Activated B cell treated with CpG ODN at 0.5 μM for 24 hours (primary cell): ENCODE measurements at places on chromosomes 2 and 18.
A peak's percentile ranks its signal among the peaks of the same experiment; 100 is the strongest.

GRCh38 chr18:7754725-7755181, 187.6 kb downstream of the PTPRM start:
- DNase-seq, result no peak

DNA sequence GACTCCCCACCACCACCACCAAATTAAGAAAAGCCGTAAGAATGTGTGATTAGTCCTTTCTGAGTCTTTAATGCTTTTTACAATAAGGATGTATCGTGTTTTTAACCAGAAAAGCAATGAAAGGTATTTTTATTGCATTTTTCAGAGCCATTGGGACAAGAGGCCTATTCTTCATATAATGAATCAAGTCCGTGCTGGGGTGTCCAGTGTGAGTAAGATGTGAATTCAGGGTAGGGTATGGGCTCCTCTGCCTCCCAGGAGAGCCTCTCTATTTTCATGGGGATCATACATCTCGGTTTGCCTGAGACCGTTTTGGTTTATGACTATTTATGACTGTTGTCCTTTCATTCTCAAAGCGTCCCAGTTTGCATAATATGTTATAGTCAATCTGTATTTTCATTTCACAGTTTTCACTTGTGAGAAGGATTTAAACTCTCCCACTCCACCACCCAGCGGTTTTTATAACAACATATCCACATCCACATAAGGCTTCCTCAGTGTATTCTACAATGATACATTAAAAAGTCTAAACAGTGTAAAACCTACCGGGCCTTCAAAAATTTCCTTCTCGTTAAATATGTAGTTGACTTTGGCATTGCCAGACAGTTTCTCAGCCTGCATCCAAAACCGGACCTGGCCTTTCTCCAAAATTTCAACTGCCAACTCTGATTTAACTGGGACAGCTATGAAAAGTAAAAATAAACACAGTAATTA, 80.8 kb upstream of the LPIN2 start:
- DNase-seq, result no peak

DNA sequence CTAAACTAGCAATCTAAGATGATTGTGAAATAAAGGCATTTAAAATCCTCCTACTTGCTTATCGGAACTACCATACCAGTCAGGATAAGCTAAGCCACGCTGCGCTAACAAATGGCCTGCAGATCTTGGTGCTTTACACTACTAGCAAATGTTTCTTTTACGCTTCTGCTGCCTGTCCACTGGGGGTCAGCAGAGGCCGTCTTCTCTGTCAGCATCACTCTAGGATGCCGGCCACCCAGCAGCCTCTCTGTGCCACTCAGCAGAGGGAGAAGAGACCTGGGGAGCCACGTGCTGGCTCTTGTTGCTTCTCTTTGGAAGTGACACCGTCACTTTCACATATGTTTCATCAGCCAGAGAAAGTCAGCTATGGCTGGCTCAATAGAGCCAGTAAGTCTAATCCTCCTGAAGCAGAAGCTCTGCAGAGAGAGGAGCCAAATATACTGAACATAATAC, 36.6 kb downstream of the COPS8 start:
- no peak for DNase-seq

GRCh38 chr2:235568431-235568830, 74.6 kb downstream of the AGAP1 start:
- no peak for DNase-seq

- peak; percentile 5 for DNase-seq
Observed at GRCh38 chr2:230908595-230909191, 16.3 kb downstream of the GPR55 start.

GRCh38 chr2:37365669-37366068, 21.2 kb downstream of the QPCT start:
- no peak for DNase-seq

GRCh38 chr2:152497481-152498052, 162.6 kb downstream of the FMNL2 start:
- no peak for DNase-seq

DNA sequence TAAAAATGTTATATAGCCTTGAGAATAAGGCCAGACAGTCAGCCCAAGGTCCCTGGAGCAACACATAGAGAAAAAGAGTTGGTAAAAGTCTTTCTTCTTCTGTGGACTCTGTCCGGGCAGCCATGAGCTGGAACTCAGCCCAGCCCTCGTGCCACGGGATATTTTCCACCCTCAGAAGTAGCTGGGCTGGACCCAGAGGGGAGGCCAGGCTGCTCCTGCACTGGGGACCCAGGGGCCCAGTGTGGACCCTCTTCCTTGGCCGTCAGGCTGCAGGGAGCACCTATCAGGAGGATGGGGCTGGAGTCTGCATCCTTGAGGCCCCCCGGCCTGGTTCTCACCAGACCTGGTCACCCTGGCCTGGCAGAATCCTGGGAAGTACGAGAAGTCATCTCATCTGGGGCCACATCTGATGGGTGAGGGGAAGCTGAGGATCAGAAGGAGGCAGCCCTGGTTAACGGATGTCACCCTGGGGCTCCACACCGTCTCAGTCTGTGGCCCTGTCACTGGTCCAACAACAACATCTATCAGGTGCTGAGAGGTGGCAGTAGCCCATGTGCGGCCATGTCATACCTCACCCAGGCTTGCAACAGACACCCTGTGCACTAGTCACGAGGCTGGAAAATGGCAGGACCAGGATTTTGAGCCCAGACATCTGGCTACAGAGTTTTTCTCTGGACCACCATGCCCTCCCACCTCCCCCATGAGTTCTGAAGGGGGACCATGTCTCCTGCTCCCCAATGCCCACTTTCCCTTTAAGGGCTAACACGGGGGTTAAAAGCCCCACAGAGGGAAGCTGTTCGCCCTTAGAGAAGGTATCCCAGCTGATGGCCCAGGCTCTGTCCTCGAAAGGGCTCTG, 33.0 kb downstream of the SDC1 start:
- DNase-seq, result no peak

GRCh38 chr2:29182920-29183319, 67.7 kb downstream of the CLIP4 start:
- no peak for DNase-seq

DNA sequence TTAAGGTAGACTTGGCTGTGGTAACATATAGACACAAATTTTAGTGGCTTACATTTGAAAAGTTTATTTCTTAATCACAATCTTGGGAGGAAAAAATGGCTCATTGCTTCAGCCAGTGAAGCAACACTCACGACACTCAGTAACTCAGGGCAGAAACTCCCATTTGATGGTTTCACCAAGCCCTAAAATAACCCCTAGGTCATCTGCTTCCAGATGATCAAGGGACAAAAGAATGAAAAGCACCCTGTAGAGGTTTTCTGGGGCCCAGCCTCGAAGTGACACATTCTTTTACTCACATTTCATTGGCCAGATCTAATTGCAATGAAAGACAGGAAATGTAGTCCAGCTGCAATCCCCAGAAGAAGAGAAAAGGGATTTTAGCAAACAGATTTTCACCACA, 275.9 kb downstream of the TMX3 start:
- DNase-seq, result no peak

DNA sequence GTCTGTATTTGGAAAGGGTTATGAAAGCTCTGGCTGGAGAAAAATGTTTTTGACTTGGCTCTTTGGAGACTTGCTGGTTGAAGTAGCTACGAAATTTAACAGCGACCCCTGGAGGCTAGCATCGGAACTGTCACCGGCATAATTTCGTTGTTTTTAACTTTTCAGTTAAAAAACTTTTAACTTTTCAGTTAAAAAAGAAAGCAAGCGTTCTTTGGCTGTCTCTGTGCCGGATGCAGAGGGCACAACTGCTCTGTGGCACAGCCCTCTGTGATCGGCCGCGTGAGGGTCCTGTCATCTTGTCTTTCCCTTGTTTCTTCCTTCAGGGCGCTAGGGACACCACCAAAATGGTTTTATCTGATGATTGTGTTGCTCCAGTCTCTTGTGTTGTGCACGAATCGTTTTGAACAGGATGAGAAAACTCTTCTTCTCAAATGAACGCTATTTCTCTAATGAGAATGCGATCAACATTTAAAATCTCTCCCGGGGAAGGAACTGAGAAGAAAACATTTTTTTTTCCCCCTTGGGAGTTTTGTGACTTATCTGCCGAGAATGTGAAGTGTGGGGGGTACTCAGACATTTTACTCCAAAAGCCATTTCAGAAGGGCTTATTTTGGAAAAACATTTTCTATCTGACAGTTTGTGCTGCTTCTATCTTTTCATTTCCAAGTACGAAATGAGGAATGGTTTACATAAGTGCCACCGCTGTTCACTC, 57.1 kb downstream of the ADCYAP1 start:
- DNase-seq, result no peak

DNA sequence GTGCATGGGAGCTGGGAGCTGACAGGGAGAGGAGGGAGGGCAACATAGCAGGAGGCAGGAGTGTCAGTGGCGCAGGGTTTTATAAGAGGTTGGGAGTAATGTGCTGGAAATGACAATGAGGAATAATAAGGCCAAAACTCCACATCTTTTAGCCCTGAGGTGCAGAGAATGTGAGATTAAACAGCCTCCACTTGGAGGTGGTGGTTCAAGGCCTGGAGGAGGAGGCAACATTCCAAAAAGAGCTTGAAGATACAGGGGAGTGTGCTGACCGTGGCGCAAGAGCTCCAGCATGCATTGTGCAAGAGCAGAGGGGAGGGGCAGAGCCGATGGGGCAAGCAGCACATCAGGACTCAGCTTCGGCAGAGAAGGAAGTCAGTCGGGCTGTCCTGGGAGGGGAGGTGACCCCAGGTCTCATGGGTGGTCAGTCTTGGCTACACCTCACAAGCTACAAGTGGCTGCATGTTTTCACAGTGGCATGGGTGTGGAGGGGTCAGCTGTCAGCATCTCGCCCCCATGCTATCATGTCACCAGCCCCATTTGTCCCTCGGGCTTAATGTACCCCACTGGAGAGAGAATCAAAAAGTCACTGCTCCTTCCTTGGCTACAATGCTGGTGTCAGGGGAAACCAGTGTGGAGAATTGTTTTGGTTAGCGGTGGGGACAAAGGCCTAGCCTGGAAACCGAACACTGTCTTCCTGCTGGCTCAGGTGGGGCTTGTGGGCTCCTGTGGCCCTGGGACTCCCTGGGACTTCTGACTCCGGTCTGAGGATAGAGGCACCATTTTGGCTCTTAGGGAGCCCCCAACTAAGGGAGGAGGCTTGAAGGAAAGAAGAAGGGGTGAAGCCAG, 208.0 kb downstream of the ZFP36L2 start:
- DNase-seq, result no peak

DNA sequence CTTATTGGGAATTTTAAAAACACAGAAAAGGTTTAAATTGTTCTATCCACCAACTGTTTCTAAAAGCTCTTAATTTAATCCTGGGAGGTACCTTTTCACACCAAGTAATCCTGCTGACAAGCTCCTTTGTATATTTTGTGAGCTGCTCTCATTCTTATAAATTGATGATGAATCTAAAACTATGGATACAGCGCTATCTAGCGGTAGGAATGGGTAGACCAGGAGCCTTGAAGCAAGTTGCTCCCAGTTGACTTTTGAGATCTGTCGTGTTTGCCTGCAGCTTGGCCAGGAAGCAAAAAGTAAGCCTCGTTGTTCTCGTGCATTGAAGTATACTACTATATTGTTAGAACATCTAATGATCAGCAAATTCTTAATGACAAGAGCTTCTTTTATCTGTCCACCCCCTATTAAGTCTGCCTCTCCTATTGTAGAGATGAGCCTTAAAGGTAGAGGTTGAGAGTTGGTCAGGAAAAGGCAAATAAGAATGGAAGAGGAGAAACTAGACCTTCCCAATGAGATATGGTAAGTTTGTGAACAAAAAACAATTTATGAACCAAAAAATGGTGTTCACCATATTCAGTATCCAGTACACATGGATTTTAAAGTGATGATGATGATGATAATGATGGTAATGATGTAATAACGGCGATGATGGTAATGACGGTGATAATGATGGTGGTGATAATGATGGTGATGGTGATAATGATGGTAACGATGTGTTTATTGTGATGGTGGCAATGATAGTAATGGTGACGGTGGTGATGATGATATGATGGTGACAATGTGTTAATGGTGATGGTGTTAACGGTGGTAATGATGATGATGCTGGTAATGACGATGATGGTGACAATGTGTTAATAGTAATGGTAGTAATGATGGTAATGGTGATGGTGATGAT, 212.1 kb upstream of the NCKAP5 start:
- no peak for DNase-seq

GRCh38 chr2:106208874-106209273, 14.8 kb upstream of the UXS1 start:
- no peak for DNase-seq

- no peak for DNase-seq
Observed at GRCh38 chr2:156017341-156017885, 315.1 kb downstream of the NR4A2 start.

GRCh38 chr18:901761-902160, 2.9 kb upstream of the ADCYAP1 start:
- DNase-seq, result no peak

DNA sequence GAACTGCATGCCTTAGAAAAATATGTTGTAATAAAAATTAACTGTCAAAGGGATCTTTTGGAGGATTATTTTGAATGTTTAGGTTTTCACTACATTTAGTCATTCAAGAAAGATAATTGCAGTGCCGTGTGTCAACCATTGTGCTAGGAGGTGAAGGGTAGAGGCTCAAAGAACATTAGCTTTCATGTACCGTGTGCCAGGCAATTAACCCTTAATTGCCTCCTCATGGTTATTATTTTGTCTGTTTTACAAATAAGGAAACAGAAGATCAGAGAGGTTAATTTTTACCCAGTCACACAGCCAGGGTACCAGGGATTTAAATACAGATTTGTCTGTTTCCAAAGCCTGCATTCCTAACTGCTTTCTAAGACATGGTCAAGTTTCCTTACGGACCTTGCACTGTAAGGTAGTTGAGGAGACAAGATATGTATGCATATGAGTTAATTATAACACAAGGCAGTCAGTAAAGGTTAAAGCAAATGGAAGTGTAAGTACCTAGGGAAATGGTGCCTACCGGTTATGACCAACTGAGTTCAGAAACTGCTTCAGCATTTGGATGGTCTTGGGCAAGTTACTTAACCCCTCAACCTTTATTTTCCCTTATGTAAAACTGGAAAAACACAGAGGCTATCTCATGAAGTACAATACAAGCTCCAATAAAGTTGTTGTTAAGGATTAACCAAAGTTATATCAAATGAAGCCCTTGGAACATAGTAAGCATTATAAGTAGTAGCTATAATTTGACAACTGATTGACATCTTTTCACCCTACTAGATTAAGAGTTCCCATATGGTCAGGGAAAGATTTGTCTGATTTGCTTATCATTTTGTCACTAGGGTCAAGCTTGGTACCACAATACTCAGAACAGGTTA, 434.9 kb downstream of the MBD2 start:
- DNase-seq, result no peak

GRCh38 chr18:24176727-24177416, 38.0 kb downstream of the CABYR start:
- DNase-seq, result peak; percentile 41
